ENCODE measurements at places on chromosomes 3 and 15.

- DNase-seq, result no peak
Measured at GRCh38 chr15:92625251-92625980, 30.2 kb downstream of the FAM174B start.

DNA sequence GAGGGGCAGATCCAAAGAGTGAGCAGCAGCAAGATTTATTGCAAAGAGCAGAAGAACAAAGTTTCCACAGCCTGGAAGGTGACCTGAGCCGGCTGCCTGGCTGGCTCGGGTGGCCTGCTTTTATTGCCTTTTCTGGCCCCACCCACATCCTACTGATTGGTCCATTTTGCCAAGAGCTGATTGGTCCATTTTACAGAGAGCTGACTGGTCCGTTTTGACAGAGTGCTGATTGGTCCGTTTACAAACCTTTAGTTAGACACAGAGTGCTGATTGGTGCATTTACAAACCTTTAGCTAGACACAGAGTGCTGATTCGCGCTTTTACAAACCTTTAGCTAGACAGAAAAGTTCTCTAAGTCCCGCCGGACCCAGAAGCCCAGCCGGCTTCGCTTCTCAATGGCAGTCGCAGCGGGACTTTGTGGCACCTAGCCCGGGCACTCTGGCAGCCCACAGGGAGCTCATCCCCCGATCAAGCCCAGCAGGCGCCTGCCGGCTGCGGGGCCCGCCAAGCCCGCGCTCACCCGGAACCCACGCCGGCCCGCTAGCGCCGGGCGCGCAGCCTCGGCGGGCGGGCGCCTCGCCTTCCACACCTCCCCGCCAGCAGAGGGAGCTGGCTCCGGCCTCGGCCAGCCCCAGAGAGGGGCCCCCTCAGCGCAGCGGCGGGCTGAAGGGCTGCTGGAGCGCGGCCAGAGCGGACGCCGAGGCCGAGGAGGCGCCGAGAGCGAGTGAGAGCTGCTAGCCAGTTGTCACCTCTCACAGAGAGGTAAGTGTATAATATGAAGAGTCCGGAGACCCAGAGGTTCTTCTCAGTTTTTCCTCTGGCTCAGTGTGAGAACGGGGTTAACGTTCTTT lies 339.2 kb downstream of the CHL1 start:
- DNase-seq, result peak; percentile 39

DNA sequence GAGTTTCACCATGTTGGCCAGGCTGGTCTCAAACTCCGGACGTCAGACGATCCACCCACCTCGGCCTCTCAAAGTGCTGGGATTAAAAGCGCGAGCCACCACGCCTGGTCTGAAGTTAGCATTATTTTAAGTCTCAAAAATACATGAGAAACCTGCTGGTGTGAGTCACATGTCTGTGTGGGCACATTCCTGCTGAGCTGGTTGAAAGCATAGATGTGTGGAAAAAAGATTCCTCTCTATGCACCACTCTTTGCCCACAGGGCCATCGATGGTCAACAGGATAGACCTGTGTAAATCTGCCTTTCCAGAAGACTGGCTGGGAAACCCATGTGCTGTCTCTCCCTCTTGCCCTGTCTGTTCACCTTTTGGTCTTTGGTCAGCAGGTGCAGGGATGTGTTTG lies 63.5 kb downstream of the CHRD start:
- no peak for DNase-seq

DNA sequence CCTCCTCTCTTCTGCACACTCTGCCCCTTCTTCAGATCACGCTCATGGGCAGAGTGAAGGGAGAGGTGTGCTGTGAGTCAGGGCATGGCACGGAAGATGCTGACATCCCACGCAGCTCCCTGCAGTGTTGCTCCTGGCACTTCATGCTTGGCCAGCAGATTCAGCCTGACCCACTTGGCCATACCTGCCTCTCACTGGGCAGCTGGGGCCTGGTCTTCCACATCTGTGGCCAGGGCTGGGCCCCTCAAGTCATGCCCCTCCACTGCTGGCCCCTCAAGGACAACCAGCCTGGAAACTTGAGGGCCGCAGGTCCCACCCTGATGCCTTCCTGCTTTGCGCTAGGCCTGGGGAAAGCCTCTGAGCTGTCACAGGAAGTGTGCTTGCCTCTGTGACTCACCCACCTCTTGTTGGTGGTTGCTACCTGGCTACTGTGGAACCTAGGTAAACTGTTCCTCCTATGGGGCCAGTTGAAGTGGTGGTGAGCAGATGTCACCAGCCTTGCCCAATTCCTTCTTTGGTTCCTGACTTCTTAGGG lies 48.7 kb downstream of the BSN start:
- DNase-seq, result no peak

- DNase-seq, result no peak
Measured at GRCh38 chr3:67580430-67581000, 73.9 kb downstream of the SUCLG2 start.

DNA sequence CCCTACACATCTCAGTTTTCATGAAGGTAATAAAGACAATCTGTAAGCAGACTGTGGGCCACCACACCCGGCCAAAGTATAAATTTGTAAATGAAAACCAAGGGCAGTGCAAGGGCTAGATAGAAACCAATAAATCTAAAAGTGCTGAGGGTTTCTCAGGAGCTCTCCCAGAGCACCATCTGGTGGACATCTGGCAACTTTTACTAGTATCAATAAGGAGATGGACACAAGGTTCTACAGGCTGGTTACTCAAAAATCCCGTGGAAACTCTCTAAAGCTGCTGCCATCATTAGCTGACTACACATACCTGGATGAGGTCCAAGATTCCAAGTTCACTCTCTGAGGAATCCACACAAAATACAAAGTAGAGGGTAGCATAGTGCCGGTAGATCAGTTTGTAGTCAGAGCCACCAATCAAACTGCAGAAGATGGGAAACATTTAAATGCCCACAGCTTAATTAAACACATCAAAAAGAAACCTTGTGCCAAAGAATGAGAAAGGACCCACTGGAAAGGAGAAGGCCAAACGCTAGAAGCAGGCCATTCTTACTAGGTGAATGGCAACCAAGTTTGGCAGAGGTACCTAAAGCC lies 5.5 kb downstream of the AP3S2 start:
- DNase-seq, result peak; percentile 62

DNA sequence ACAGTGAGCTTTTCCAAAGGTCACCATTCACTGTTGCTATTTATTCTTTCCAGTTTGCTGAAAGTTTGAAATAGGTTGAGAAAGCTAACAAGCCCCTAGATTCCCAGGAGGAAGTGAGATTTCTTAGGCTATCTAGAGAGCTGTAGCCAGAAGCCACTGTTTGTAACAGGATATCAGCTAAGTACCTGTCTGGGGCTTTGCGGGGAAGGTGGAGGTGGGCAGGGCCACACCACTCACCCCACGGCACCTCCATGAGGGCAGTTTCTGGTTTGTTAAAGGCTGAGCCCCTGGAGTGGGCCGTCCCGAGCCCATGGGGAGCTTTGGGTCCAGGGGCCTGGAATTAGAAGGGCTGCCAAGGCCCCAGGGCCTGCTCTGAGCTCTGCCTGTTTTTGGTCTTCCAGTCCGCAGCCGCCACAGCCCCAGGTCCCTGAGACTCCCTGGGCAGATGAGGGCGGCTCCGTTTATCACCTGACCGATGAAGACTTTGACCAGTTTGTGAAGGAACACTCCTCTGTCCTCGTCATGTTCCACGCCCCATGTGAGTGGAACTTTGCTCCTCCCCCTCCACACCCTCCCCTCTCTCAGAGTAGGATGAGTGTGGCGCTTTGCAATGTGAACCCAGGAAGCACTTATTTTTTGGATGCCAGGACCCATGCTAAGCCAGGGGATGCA lies 63.4 kb downstream of the PDIA5 start:
- peak; percentile 83 for DNase-seq

DNA sequence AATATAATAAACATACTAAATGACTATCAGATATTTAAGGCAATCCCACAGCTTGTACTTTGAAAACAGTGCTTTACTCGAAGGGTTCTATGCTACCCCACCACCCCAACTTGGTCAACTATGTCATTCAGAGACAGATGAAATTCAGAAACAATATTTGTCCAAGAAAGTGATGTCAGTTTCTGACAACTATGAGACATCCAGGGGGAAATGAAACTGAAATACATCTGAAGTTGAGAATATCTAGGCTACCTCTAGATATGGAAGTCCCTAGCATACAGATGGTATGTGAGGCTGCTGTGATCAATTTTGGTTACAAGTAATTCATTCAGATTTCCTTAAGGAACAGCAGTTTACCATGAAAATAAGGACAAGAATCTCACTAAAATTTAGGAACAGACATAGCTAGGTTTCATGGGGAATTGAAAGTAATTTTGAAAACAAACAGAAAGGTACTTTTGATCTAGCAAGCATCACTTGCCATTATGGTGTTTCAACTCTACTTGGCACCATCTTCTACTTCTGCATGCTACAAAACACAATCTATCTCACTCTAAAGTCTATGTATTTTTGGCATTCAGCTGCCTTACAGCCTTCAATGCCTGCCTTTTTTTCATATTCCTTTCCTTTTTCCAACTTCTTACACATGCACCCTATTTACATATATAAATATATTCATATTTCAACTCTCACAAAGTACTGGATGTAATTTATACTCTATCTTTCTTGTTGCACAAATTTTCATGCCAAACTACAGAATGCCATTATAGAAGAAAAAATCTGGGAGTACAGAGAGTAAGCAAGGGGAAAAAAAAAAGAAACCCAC lies 21.7 kb downstream of the ATG3 start:
- DNase-seq, result no peak

DNA sequence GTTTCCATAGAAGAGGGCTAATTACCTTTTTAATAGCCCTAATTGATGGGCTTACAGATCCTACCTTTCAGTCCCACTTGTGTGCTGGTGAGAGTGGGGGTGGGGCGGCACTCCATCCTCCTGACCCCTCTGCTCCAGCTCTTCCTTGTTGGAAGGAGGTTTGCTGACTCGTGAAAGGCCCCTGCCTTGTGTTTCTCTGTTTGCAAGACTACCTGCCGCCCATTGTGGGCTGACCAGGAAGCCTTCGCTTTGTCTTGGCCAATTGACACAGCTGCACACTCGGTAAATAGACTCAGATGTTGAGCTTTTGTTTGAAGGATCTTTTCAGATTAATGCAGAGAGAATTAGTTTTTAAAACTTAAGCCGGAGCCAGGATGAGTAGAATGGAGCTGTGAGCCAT lies 197.3 kb upstream of the HES1 start:
- DNase-seq, result no peak

DNA sequence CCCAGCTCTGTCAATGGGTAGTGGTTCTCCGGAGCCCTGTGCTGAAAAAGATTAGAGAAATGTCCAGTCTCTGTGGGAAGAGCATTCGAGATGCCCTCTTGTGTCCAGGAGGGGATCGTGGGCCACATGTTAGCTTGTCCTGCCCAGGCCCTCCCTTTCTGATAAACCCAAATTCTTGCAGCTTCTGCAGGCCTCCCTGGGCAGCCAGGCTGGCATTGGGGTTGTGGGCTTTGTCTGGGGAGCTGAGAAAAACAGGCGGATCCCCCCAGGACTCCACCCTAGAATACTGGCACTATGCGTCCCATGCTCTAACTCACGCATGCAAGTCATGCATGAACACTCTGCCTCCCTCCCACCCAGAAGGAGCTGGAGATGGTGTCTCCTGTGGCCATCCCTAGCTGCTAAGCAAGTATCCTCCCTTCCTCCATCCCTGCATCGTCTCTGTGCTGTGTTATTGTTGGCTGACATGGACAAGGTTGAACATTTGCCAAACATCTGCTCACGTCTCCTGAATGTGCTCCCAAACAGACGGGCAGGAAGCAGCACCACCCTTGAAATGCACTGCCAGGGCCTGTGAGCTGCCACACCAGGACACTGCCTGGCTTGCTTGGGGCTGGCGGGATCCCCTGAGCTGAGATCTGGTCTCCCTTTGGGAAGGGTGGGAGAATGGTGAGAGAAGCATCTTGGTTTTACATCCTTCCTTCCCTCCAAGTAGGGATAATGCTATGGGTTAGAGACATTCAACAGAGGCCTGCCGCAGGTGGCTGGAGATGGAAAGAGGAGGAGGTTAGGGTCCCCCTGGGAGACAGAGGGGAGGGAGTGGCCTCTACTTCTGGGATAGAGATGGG lies 26.5 kb downstream of the CFAP161 start:
- DNase-seq, result peak; percentile 72
